ENCODE measurements at places on chromosomes 13 and 19.

DNA sequence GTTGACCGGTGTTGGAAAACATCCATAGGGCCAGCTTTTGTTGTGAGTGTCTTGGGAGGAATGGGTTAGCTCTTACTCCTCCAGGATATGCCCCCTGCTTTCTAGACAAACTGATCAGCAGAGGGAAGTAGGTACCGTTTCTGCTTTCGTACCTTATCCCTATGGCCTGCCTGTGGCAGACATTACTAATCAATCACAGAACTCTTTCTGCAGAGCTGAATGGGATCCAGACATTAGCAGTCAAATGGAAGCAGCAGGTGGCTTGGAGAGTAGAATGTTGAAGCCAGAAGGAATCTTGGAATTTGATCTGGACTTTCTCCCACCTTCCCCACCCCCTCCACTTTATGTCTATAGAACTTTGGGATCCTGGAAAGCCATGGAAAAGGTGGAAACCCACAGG is 17.1 kb downstream of the NWD1 start:
- DNase-seq = no peak

DNA sequence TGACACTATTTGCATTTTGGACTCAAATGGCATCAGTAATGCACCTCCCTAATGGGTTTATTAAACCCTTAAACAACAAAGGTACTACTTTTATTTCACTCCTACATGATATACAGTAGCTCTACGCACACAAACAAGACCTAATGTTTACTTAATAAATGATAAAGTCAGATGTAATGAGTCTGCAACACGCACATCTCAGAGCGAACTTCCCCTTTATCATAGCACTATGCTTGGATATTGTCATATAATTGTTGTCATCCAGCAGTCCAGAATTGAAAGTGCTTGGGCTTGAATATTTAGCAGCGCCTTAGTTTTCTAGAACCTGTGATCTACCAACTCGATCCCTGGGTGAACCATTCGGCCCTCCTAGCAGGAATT is 772 bp downstream of the PARP4 start:
- DNase-seq = no peak

DNA sequence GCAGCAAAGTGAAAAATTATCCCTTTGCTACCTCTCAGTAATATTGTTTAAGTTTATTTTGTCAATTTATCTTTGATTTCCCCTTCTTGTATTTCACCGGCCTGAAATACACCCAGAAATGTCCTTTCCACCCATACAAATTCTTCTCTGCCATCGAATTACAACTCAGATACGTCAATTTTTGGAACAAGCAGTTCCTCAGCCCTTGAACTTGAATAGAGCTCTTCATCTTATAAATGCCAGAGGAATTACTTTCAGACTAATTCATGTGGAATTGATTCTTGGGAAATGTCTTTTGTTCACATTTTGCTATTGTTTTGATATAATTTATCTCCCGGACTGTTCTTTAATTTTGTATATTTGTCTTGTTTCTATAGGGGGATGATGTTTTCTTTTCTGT is 1359.3 kb upstream of the MIR17HG start:
- no peak for DNase-seq

DNA sequence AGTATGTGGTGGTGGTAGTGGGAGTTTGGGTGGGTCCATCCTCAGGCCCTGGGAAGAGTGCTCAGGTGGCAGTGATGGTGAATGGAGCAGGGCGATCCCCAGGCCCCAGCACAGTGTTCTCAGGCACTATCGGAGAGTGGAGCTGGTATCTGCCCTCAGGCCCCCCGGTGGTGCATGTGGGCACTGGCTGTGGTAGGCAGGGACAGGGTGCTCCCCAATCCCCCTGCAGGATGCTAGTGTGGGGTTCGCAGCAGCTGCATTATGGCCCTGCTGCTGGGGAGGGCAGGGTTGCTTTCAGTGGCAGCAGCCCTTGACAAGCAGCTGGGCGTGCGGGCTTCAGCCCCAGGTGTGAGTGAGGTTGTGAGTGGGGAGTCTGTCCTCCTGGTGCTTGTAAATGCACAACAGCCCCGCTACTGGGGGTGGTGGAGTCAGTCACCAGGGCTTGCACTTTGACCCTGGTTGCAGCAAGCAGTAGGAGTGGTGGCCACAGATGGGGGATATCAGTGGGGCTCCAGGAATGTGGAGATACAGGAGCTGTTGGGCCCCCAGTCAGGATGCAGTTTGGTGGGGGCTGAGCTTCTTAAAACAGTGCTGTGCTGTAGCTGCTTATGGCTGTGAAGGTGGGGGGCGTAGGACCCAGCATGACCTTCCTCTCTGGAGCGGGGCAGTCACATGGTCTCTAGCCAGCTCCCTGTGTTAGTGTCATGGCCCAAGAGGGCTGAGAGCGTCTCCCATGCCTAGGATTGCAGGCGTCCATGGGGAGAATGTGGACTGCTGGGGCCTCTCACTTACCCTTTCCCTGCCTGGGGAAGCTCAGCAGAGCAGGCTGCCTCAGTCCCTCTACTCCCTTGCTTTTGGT is 38.7 kb upstream of the ARHGEF7 start:
- DNase-seq = no peak

DNA sequence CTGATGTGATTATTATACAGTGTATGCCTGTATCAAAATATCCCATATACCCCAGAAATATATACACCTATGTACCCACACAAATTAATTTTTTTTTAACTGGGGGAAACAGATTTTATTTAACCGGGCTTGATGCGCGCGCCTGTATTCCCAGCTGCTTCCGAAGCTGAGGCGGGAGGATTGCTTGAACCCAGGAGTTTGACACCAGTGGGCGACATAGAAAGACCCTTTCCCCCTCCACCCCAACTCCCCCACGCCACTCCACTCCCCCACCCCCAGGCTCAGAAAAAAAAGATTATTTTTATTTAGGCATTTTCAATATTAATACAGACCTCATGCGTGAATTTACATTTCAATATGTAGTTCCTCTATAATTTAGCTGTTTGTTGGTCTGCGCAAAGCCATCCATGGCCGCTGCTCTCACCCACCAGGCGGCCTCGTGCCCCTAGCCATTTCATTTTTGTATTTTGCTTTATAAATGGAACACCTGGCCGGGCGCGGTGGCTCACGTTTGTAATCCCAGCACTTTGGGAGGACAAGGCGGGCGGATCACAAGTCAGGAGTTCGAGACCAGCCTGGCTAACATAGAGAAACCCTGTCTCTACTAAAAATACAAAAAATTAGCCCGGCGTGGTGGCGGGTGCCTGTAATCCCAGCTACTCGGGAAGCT is 836 bp upstream of the VPS36 start:
- DNase-seq = no peak

DNA sequence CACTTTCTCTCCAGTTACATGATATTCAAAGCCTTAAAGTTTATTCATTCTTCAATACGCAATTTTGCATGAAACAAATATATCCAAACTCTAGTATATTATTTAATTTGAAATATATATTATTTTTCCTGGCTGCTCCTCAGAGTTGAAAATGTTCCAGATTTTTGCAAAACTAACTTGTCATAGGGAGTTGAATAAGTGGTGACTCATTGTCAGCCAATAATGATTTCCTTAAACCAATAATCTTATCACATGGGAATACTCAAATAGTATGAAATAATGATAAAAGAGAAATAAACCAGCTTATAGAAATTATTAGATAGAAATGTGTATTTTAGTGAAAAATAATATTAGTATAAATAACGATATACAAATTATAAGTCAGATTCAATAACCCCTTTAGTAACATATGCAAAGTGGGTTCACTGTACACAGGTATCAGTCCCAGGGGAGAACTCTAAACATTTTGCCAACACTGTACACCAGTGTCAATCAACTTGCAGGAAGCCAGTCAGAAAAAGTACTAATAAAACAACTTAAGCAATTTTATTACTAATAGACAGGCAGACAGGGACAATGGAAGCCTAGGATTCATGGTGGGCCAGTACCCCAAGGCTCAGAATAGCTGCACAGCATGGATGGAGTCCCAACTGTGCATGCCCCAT is 222.6 kb upstream of the KLHL1 start:
- no peak for DNase-seq

- no peak for DNase-seq
Measured at GRCh38 chr13:28626266-28626665, 32.7 kb upstream of the POMP start.
